ENCODE measurements at places on chromosomes 11 and 22.

DNA sequence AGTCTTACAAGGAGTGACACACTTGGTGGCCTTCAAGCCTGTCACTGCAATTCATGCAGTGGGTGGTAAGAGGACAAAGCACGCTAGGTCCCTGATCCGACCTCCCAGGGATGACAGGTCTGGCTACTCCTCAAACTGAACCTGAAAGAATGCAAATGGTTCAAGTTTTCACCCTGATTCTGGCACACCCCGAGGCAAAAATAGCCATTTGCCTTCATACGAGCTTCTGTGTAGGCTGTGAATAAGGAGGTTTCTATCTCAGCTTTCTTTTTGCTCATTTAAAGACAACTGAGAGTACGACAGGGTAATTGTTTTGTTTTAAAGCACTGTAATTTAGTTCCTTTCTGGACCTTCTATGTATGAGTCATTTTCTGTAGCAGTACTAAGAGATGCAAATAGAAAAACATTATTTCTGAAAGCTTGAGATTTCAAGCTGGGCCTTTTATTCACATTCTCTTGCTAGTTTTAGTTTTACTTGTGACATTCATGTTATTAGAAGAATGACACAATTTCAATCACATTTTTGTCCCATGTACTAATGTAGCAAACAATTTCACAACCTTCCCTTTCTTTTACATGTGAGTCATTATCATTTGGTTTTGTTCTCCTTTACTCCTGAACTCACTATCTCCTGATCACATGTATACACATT is 56.6 kb upstream of the FDX1 start:
- peak; percentile 64 for DNase-seq

DNA sequence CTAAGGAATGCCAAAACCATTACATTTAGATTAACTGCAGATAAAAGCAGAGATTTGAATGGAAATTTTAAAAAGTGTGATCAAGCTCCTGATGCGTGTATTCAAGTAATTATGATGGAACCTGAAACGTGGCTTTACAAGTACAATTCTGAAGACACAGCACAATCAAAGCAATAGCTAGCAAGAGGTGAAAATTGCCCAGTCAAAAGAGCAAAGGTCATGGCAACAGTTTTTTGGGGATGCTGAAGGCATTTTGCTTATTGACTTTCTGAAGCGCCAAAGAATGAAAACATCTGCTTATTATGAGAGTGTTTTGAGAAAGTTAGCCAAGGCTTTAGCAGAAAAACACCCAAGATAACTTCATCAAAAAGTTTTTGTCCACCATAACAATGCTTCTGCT is 389.6 kb upstream of the TENM4 start:
- no peak for DNase-seq

- DNase-seq: peak; percentile 70
Measured at GRCh38 chr11:72141066-72141465, 5.5 kb downstream of the FOLR3 start.

- DNase-seq: no peak
Measured at GRCh38 chr11:100851147-100851546, 164.1 kb downstream of the ARHGAP42 start.

DNA sequence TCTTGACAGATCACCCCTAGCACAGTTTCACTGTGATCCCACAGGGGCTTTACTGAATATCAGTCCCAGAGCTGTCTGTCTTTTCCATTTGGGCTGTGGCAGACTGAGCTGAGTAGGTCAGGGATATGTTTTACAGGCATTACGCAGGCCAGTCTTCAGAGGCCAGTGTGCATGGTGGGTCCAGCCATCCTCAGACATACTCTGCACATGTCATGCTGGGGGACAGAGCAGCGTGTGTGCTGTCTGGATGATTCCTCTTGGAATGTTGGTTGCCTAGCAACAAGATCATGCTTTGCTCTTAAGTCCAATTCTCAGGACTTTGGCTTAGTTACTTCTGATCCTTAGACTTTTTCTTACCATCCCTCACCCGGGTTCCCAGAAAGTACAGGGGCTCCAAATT is 736.5 kb downstream of the DLG2 start:
- DNase-seq: no peak

All from activated CD4-positive, alpha-beta T cell treated with anti-CD3 and anti-CD28 coated beads, Interleukin-2, amount 10 ng/mL, durations not matched to agents 24 days and 14 days (primary cell).